Aortic smooth muscle cell (primary cell): ENCODE measurements at places on chromosomes 6 and 20. TPM values are rescaled to one million over a fixed set of nuclear protein-coding genes. Genes with fewer than 3 reads are reported as not detected.

Gene RAB44
- under 0.01 TPM in 1 of 2 replicates, not detected in the other for total RNA-seq

Gene PRR3
- total RNA-seq = 4.5 and 4.7 TPM in 2 replicates

Gene ECT2L
- under 0.01 TPM in 1 of 2 replicates, not detected in the other for total RNA-seq

Gene STK35
- 10.9 and 11.6 TPM in 2 replicates for total RNA-seq

Gene SYNDIG1
- 3.2 and 5.1 TPM in 2 replicates for total RNA-seq

Gene RAMACL
- total RNA-seq = 0.66 and 2.1 TPM in 2 replicates

Gene CALHM5
- 11.0 and 11.8 TPM in 2 replicates for total RNA-seq

Gene SLCO4A1
- total RNA-seq = 0.25 and 0.53 TPM in 2 replicates

Gene PM20D2
- 4.5 and 4.6 TPM in 2 replicates for total RNA-seq
